Esophagus muscularis mucosa (tissue), 4 donors: ENCODE measurements at places on chromosomes 1 and 21. TPM values are rescaled to one million over a fixed set of nuclear protein-coding genes. Genes with fewer than 3 reads are reported as not detected.

OR2T29 gene
- total RNA-seq: not detected

KLF18 gene
- total RNA-seq: not detected

CRYBG2 gene
- total RNA-seq: not detected

MRPL39 gene
- total RNA-seq: 29.5 TPM

CFHR2 gene
- not detected for total RNA-seq

SPATA21 gene
- not detected for total RNA-seq

TRNP1 gene
- total RNA-seq: 33.6 TPM

DMRTA2 gene
- not detected for total RNA-seq

LRRC53 gene
- total RNA-seq: under 0.01 TPM
